AG09319 (cell line): ENCODE measurements at places on chromosomes 13 and 19.

- DNase-seq = no peak
Measured at GRCh38 chr19:18418483-18419194, 559 bp upstream of the SSBP4 start.

GRCh38 chr19:6535558-6536137 lies 4.8 kb downstream of the TNFSF9 start:
- no peak for DNase-seq

GRCh38 chr13:46831588-46832194 lies 34.7 kb upstream of the ESD start:
- DNase-seq = peak; percentile 29

- DNase-seq = no peak
Measured at GRCh38 chr13:111661776-111662175, 341.3 kb downstream of the TEX29 start.

DNA sequence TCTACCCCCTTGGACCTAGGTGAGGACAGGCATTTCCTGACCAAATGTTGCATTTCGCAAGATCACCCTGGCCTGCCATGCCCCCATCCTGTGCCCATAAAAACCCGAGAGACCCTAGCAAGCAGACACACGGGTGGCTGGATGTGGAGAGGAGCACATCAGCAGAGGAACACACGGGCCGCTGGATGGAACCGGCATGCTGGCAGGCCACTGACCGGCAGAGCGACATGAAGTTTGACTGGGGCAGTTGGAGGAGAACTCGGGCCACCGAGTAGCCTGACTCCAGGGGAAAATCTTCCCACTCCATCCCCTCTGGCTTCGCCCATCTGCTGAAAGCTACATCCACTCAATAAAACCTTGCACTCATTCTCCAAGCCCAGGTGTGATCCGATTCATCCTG lies 329.3 kb downstream of the FGF9 start:
- DNase-seq = no peak

DNA sequence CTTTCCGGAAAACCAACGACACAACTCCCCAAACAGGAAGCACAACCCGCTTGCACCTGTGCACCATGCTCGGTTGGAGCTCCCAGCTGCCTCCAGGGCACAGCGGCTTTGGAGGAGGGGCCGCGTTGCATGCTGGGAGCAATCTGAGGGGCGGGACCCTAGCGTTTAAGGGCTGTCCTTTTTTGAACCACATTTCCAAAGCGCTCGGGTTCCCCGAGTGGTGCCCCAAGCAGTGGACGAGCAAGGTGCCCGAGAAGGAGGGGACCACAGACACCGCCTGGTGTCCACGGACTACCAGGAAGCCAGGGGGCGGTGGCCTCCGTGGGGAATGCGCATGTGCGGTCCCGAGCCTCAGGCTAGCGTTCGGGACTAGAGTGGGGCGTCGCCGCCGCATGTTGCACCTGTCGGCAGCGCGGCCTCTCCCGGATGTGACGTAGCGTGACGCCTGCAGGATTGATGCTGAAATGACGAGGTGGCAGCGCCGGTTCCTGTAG lies 11.9 kb upstream of the ZNF57 start:
- DNase-seq = no peak

- no peak for DNase-seq
Measured at GRCh38 chr13:98366443-98366842, 189.4 kb upstream of the RNF113B start.

DNA sequence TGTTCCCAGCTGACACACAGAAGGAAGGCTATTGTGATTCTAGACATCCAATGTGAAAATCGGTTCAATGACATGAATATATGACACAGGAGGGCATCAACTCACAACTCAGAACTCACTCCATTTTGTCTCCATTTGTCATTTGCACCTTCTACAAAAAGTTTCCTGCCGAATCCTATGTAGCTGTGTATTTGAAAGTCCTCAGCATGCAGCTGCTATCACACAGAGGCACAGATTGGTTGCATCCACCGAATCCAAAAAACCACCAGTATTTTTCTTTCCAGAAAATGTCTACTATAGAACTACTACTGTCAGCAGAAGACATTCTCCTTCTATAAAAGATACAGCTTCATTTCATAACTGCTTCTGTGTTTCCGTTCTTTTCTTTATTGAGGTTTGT lies 13.3 kb downstream of the PCDH9 start:
- DNase-seq = no peak

DNA sequence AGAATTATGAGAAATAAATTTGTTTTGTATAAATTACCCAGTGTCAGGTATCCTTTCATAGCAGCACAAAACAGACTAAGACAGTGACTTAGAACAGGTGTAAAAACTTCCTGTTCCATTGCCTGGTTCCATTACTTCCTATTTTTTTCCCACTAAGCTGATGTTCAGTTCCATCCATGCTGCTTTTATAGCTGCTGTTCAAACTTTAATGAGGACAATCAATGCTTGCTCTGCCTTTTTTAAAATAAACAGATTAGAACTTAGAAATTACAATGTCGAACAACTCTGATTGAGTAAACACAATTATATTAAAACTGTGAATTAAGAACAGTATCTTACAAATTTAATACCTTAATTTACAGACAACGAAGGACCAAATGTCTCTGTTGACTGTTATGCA lies 818.9 kb downstream of the OLFM4 start:
- no peak for DNase-seq

GRCh38 chr13:82606008-82606407 lies 1276.3 kb downstream of the SLITRK1 start:
- DNase-seq = no peak

DNA sequence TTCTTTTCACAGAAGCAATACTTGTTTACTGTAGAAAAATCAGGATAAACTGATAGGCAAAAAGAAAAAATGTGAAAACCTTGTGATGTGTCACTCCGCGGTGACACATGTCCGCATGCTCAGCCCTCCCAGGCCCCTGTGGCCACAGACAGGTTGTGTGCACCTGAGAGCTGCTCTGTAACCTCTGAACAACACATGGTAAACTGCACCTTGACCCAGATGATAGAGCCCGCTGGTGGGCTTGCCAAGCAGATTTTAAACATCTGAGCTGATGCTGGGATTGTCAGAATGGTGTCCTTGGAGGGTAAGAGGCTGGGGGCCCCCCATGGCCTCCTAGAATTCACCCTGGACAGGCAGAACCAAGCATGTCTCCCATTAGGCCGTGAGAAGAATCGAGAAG lies 33.8 kb downstream of the DHRS12 start:
- DNase-seq = no peak

DNA sequence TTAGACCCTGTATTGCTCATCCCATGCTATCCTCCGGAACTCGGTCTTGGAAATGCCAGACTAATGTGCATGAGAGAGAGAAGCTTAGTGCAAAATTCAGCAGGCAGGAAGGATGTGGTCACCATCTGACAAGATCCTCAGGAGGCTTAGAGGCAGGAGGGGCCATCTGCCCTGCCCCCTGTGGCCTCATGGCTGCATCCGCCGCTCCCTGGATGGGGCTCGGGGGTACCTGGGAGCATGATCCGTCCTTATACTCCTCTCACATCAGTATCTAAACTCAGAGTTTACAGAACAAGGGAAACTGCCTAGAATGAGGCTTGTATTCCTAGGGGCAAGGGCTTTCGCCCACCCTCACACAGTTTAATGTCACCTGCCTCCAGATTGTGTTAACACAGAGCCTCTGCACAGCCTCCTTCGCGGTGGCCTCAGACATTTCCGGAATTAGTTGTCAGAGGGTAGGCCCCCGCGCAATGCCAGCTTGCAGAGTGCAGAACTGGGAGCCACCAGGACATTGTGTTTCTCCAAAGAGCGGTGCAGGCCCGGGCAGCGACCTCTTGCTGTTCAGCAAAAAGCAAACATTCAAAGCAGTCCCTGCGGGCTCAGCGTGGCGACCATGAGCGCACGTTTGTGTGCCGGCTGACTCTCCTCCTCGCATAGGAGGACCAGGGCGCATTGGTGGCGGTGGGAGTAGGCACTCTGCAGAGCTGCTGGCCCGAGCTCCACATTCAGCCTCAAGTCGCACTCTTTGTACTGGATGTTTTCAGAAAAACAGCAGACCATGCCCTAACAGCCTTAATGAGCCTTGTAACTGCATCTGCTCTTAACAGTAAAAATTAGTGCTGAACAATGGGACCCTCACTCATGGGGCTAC lies 39.1 kb downstream of the GPR12 start:
- no peak for DNase-seq

DNA sequence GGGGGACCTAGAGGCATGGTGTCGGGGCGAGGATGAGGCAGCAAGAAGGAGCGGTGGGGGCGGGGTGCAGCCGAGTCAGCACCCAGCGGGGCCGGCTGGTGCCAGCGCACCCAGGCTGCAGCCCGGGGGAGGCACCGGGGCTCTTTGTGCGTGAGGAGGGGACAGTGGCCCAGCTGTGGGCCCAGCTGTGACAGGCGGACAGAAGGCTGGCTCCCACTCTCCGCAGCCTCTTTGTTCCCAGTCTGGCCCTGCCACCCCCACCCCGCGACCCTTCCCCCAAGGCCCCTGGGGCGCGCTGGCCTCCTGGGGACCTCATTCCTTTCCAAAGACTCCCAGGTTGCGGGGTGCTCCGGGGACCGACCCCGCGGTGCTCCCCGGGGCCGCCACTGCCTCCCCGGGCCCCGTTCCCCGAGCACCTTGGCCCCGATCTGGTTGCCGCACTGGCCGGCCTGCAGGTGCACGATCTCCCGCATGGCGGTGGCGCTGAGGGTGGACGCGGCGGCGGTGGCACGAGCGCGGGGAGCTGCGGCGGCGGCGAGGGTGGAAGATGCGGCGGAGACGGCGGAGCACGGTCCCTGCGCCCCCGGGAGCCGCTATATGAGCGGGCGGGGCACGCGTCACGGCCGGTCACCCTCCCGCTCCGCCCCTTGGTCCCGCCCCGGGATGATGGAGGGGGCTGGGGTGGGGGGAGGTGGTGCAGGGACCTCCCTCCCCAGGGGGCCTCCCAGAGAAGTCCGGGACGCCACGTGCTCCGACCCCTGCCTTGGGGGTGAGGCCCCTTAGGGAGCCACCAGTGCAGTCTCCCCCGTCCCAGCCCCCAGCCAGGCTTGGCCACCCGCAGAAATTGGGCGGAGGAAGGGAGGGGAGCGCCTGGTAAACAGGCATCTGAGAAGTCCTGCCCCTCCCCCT lies at the start of gene TUBB4A:
TSS of gene TUBB4A (minus strand) at position 570 of the 909 bp plus-strand sequence. CDS start at position 473, 97 bp downstream.
- no peak for DNase-seq

- no peak for DNase-seq
Measured at GRCh38 chr13:40784540-40784939, 4.9 kb upstream of the SLC25A15 start.

DNA sequence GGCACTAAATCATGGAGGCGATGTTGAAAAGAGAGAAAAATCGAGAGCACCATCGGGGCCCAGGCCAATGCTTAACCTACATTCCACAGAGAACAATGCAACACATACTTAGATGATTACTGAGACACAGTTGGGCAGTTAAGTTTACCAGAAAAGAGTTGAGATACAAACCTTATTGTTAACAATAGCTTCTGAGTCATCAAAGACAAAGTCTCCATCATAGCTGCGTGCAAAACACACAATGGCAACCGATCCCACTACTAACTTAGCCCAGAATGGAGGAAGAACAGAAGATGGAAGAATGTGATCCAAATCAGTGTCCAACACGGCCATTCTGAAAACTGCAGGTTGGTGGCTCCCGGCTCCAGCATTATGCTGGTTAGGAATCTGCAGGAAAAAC lies 6.2 kb downstream of the TMTC4 start:
- DNase-seq = no peak

GRCh38 chr13:44079413-44080205 lies 199.9 kb downstream of the LACC1 start:
- no peak for DNase-seq

DNA sequence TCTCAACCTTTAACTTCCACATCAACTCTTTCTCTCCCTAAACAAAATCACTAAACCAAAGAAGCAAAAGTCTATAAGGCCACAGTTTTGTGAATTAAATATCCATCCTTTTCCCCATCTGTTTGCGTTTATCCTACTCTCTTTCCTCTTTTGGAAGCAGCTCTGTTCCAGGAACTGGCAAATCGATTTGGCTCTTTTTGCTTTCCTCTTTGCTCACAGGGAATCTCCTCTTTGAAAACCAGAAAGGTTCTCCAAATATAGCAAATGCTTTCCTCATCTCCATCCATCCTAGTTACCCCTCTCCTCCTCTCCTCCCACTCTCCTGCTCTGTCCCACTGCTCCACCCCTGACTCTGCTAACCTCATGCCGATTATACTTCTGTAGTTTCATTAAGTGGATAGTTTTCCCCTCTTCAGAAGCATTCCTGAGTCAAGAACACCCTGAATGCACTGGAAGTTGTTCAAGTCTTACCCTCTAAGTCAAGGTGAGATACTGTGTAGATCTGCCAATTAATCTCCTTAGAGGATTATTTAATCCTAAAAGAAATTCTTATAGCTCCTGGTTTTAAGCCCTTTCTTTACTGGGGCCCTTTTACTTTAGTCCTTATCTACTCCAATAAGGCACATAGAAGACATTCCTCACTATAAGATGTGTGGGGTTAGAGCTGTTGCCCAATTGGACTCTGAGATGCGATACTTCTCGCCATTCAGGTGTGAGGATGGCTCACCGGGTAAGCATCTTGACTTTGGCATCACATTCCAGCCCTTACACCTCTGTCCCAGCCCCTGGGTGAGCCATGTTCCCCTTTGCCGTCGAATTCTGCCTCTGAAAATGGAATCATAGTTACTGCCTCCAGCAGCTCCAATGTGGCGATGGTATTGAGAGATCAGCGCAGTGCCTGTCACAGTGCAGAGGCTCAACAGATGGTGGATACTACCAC lies 67.6 kb downstream of the COL4A2 start:
- DNase-seq = no peak

GRCh38 chr19:33047422-33047821 lies 17.3 kb downstream of the RHPN2 start:
- DNase-seq = no peak

- no peak for DNase-seq
Measured at GRCh38 chr13:45042539-45042938, 53.2 kb downstream of the GPALPP1 start.

DNA sequence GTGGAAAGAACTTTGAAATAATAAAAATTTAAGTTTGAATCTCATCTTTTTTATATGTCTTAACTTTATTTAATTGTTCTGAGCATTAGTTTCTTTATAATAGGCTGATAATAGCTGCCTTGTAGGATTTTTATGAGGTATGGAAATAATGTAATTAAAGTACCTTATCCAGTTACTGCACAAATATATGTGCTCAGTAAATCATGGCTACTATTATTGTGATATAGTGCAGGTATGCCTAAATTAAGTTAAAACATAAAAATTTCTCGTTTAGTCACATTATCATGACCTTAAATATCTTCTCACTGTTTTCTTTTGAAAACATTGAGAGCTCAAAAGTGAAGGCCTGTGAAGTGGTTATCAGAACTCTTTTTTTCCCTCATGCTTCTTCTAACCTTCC lies 62.9 kb downstream of the NDFIP2 start:
- no peak for DNase-seq

GRCh38 chr13:50548586-50548985 lies 294.9 kb downstream of the DLEU7 start:
- DNase-seq = no peak

DNA sequence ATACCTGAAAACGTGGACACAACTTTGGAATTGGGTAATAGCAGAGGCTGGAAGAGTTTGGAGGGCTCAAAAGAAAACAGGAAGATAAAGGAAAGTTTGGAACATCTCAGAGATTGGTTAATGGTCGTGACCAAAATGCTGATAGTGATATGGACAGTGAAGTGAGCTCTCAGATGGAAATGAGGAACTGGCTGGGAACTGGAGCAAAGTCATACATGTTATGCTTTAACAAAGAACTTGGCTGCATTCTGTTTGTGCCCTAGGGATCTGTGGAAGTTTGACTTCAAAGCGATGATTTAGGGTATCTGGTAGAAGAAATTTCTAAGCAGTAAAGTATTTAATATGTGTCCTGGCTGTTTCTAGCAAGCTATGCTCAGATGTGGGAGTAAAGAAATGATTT lies 136.2 kb downstream of the DNAJC3 start:
- no peak for DNase-seq
